ENCODE measurements at places on chromosomes 3 and 15. TPM values are rescaled to one million over a fixed set of nuclear protein-coding genes. Genes with fewer than 3 reads are reported as not detected.
A peak's percentile ranks its signal among the peaks of the same experiment; 100 is the strongest.

The CADM2 gene
- total RNA-seq, result 0.47 TPM

The RNU5B-1 gene
- total RNA-seq, result 27.3 TPM

The SERPINI2 gene
- not detected for total RNA-seq

The CCDC191 gene
- total RNA-seq, result 3.0 TPM

The PLSCR2 gene
- not detected for total RNA-seq

The DNASE1L3 gene
- total RNA-seq, result not detected

The ZSCAN29 gene
- 34.0 TPM for total RNA-seq

The ZNF502 gene
- 3.2 TPM for total RNA-seq

The SLC9C1 gene
- total RNA-seq, result not detected

The CLDN1 gene
- not detected for total RNA-seq

The FRMD5 gene
- total RNA-seq, result not detected

The TAGLN3 gene
- not detected for total RNA-seq

The SLC28A1 gene
- total RNA-seq, result not detected

DNA sequence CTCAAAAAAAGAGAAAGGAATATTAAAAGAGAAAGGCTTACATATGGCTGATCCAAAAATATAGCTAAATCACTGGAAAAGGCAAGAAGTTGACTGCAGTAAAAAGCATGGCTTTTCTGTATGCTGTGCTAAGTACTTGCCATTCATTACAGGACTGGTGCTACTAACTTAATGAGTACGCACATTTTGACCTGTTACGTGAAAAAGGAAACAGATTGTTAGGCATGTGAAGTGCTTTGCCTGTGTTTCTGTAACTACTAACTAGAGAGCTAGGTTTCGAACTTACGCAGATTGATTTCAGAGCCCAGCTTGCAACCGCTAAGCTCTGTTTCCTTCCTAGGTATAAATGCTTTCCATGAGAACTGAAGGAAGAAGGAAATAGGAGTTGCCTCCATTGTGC, 2.8 kb downstream of the TRNT1 start:
- no peak overlapping the region for H3K4me3 ChIP-seq
- peaks cover 29% of the 10 kb centered on the region for H3K4me1 ChIP-seq
- no peak overlapping the region for H3K27ac ChIP-seq
- DNase-seq, result no peak
- H3K36me3 ChIP-seq, result peaks cover 28% of the 10 kb centered on the region

GRCh38 chr3:149705416-149705815, 46.9 kb downstream of the COMMD2 start:
- H3K4me3 ChIP-seq, result no peak overlapping the region
- H3K4me1 ChIP-seq, result peaks cover 9% of the 10 kb centered on the region
- DNase-seq, result no peak
- H3K27ac ChIP-seq, result no peak overlapping the region
- peaks cover 2% of the 10 kb centered on the region for H3K36me3 ChIP-seq

DNA sequence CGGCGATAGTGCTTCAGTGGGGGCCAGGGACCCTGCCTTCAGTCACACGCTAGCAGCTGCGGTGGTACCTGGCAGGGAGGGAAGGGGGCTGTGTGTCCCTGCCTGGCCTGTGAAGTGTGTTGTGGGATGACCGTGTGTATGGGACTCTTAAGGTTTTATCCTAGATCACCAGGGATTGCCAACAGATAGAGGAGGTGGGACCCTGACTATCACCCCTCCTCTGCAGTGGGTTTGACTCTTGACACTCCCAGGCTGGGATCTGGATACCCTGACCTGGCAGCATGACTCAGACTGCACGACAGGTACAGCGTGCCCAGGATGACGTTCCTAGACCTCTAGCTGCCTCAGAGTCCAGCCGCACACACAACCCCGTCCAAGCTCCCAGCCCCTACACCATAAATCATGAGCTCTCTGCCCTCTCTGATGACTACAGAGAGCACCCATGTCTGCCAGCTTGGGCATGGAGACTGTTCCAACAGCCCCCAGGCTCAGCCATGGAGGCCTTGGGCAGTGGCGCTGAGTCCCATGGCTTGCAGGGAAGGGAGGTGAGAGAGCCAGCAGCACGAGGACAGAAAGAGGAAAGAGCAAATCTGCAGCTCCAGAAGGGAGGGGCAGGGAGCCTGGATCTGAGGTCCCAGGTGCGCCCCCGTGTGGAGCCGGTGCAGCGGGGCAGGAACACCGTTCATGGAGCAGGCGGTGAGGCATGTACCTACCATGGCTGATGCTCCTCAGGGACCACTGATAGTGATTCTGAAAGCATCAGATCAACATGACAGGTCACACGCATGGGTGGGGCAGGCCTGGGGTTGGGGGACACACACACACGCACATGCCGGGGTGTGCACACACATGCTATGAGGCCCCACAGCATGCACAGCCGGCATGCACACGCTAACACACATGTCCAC, 71.0 kb downstream of the ADAMTS7 start:
- H3K4me3 ChIP-seq, result no peak overlapping the region
- H3K4me1 ChIP-seq, result peaks cover 5% of the 10 kb centered on the region
- no peak overlapping the region for H3K27ac ChIP-seq
- no peaks in the 10 kb centered on the region for H3K36me3 ChIP-seq

- H3K27me3 ChIP-seq, result no peaks in the 10 kb centered on the region
- H3K36me3 ChIP-seq, result no peaks in the 10 kb centered on the region
- no peak for DNase-seq
- H3K27ac ChIP-seq, result no peak overlapping the region
- no peaks in the 10 kb centered on the region for H3K4me1 ChIP-seq
Measured at GRCh38 chr3:181311186-181311585, 321.6 kb upstream of the DNAJC19 start.

DNA sequence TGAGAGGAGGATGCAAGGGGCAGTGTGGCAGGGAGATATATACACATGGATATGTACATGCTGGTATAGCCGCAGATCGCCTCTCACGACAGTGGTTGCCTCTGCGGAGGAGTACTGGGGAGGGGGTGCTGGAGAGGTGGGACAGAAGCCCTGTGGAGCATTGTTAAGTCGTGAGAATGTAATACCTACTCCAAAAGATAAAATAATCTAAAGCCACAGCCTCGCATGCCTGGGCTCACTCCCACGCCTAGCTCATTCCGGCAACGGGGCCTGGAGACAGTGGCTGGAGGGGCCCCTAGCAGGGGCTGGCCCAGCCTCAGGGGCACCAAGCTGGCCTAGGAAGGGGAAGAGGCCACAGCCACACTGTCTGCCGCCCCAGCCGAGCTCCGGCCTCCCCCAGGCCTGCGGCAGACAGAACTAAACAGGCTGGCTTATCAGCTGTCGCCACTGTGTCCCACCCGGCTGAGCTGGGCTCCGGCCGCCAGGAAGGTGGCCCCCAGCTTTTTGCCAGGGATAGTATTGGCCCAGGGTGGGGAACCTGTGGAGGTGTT, 65.1 kb upstream of the LCTL start:
- H3K4me1 ChIP-seq, result no peaks in the 10 kb centered on the region
- peaks cover 11% of the 10 kb centered on the region for H3K27me3 ChIP-seq
- no peak for DNase-seq

- H3K4me3 ChIP-seq, result no peak overlapping the region
- H3K36me3 ChIP-seq, result no peaks in the 10 kb centered on the region
- no peak overlapping the region for H3K27ac ChIP-seq
- peaks cover 2% of the 10 kb centered on the region for H3K27me3 ChIP-seq
- no peaks in the 10 kb centered on the region for H3K4me1 ChIP-seq
Measured at GRCh38 chr3:169562988-169563774, 100.3 kb downstream of the MECOM start.

- no peaks in the 10 kb centered on the region for H3K27me3 ChIP-seq
- no peak overlapping the region for H3K27ac ChIP-seq
- H3K4me3 ChIP-seq, result no peak overlapping the region
Measured at GRCh38 chr3:36597422-36597821, 166.9 kb downstream of the DCLK3 start.

- peaks cover 5% of the 10 kb centered on the region for H3K27me3 ChIP-seq
- H3K4me3 ChIP-seq, result no peak overlapping the region
- H3K36me3 ChIP-seq, result no peaks in the 10 kb centered on the region
- H3K4me1 ChIP-seq, result no peaks in the 10 kb centered on the region
- no peak for DNase-seq
Measured at GRCh38 chr15:56327721-56328502, 37.3 kb upstream of the TEX9 start.

GRCh38 chr3:31449318-31449717, 83.4 kb upstream of the STT3B start:
- peaks cover 11% of the 10 kb centered on the region for H3K4me1 ChIP-seq
- peaks cover 3% of the 10 kb centered on the region for H3K27me3 ChIP-seq
- H3K27ac ChIP-seq, result peak overlapping the region; percentile 48

DNA sequence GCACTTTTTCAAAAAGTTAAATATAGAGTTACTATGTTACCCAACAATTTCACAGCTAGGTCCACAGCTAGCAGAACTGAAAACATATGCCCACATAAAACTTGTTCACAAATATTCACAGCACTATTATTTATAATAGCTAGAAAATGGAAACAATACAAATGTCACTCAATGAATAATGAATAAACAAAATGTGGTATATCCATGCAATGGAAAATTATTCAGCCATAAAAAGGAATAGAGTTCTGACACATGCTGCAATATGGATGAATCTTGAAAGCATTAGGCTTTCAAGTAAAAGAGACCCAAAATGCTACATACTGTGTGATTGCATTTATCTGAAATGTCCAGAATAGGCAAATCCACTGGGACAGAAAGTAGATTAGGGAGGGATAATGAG, 111.9 kb downstream of the MECOM start:
- no peaks in the 10 kb centered on the region for H3K4me1 ChIP-seq
- DNase-seq, result no peak
- no peaks in the 10 kb centered on the region for H3K36me3 ChIP-seq
- H3K4me3 ChIP-seq, result no peak overlapping the region
- H3K27ac ChIP-seq, result no peak overlapping the region
- peaks cover 4% of the 10 kb centered on the region for H3K27me3 ChIP-seq

DNA sequence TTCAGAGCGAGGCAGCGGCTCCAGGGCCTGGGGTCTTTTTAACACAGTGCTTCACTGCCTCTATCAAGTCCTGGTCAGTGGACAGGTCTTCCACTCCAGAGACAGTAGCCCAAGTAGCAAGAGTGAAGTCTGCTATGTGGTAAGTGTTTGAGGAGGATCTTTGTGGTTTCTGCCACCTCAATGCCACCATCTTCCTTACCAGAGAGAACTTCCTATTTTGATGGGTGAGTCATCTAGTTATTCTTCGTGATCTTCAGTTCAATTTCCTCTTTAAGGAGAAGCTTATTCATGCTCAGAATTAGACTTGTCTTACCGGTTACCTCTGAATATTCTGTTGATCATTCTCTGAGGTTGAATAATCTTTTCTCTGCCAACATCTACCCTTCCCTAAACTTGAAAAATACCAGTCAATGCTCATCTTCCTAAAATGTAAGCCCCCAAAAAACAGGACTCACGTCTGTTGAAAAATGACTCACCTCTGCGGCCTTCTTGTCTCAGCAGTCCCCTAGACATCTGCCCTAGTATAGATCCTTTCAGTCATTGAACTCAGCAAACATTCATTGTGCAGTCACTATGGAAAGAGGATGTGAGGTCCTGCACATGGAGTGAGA, 32.2 kb upstream of the BCL6 start:
- H3K27ac ChIP-seq, result peak overlapping the region; percentile 91
- H3K27me3 ChIP-seq, result no peaks in the 10 kb centered on the region
- H3K36me3 ChIP-seq, result peaks cover 27% of the 10 kb centered on the region
- peak; percentile 39 for DNase-seq
- peaks cover 44% of the 10 kb centered on the region for H3K4me1 ChIP-seq
- H3K4me3 ChIP-seq, result peak overlapping the region; percentile 69

GRCh38 chr3:53186726-53187125, 25.7 kb downstream of the PRKCD start:
- no peaks in the 10 kb centered on the region for H3K27me3 ChIP-seq
- H3K36me3 ChIP-seq, result peaks cover 7% of the 10 kb centered on the region
- H3K4me3 ChIP-seq, result no peak overlapping the region
- no peak for DNase-seq
- peaks cover 8% of the 10 kb centered on the region for H3K4me1 ChIP-seq

- DNase-seq, result no peak
- no peak overlapping the region for H3K27ac ChIP-seq
- H3K4me1 ChIP-seq, result no peaks in the 10 kb centered on the region
- H3K36me3 ChIP-seq, result no peaks in the 10 kb centered on the region
Measured at GRCh38 chr3:10852066-10852808, 36.2 kb downstream of the SLC6A11 start.

- no peaks in the 10 kb centered on the region for H3K4me1 ChIP-seq
- DNase-seq, result peak; percentile 12
- peaks cover 30% of the 10 kb centered on the region for H3K27me3 ChIP-seq
Measured at GRCh38 chr15:66876731-66877476, 174.9 kb downstream of the SMAD6 start.

- peaks cover 13% of the 10 kb centered on the region for H3K4me1 ChIP-seq
- H3K4me3 ChIP-seq, result peak overlapping the region; percentile 43
- peaks cover 5% of the 10 kb centered on the region for H3K36me3 ChIP-seq
- DNase-seq, result peak; percentile 31
Measured at GRCh38 chr3:20280257-20280656, 94.3 kb upstream of the SGO1 start.

DNA sequence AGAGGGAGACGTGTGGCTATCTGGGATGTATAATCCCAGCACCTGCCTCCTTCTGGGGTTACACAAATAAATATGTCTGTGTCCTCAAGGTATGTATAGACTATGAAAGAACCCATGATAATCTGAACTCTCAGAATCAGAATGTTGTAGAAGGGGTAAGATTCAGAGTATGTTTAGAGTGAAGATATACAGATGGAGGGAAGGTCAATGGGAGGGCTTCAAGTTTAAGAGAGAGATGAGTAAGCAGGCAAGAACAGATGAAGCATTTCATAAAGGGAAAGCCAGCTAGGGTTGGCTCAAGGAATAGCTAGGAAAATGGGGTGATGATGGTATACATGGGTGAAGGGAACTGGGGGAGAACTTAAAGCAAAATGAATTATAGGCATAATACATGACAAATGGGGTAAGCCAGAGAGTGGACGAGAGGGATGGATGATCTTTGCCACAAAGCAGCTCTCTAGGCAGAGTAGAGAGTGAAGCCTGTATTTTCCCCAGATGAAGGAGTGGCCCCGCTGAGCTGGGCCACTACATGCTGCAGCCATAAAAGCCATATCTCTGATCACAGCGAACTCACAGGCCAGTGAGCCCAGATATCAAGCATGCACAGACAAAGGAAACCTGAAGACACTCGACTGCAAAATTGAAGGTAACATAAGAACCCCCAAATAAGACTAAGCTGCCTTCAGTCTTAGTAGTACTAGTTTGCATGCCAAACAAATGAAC, 15.9 kb upstream of the ZBTB38 start:
- H3K36me3 ChIP-seq, result no peaks in the 10 kb centered on the region
- H3K4me1 ChIP-seq, result no peaks in the 10 kb centered on the region
- H3K27me3 ChIP-seq, result peaks cover 14% of the 10 kb centered on the region
- H3K27ac ChIP-seq, result no peak overlapping the region
- H3K4me3 ChIP-seq, result no peak overlapping the region
- no peak for DNase-seq

- H3K4me3 ChIP-seq, result no peak overlapping the region
- H3K36me3 ChIP-seq, result no peaks in the 10 kb centered on the region
- H3K4me1 ChIP-seq, result no peaks in the 10 kb centered on the region
- no peak overlapping the region for H3K27ac ChIP-seq
Measured at GRCh38 chr15:20358066-20358778, 183.4 kb downstream of the GOLGA6L6 start.

- H3K36me3 ChIP-seq, result no peaks in the 10 kb centered on the region
- no peak for DNase-seq
- H3K27me3 ChIP-seq, result peaks cover 5% of the 10 kb centered on the region
- no peaks in the 10 kb centered on the region for H3K4me1 ChIP-seq
- no peak overlapping the region for H3K27ac ChIP-seq
Measured at GRCh38 chr15:82595203-82595602, 52.0 kb downstream of the CPEB1 start.
